ENCODE measurements at places on chromosomes 1 and 21. TPM values are rescaled to one million over a fixed set of nuclear protein-coding genes. Genes with fewer than 3 reads are reported as not detected.
A peak's percentile ranks its signal among the peaks of the same experiment; 100 is the strongest.

DNA sequence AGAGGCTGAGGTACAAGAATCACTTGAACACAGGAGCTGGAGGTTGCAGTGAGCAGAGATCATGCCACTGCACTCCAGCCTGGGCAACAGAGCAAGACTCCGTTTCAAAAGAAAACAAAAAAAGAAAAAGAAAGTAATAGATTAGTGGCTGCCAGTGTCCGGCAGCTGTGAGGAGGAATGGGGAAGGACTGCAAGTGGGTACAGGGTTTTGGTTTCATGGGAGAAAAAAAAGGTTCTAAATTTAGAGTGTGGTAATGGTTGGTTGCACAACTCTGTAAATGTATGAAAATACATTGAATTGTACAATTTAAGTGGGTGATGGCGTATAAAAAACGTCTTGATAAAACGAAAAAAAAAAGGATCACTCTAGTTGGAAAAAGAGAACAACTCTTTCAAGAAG is 6.7 kb downstream of the TAF1A start:
- H3K4me3 ChIP-seq, result no peak overlapping the region
- H3K4me1 ChIP-seq, result no peaks in the 10 kb centered on the region
- no peak overlapping the region for H3K27ac ChIP-seq
- H3K36me3 ChIP-seq, result peaks cover 2% of the 10 kb centered on the region

DNA sequence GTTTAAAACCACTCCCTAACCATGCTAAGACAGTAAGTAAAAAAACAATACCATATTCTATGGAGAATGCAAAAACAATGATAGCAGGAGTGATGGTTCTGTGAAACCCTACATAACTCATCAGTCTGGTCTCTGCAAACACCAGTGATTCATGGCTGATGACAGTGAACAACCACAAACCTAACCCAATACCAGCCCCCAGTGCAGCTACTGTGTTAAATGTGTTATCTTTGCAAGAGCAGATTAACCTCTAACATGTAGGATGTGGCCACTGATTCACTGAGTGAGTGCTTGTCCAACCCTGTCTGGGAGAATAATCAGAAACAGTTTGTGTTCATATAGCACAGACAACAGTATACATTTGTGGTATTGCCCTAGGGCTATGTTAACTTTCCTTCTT is 100.2 kb upstream of the COG2 start:
- no peak overlapping the region for H3K4me3 ChIP-seq
- no peaks in the 10 kb centered on the region for H3K27me3 ChIP-seq
- H3K27ac ChIP-seq, result no peak overlapping the region
- no peaks in the 10 kb centered on the region for H3K36me3 ChIP-seq

- H3K27ac ChIP-seq, result peak overlapping the region; percentile 63
- DNase-seq, result peak; percentile 85
- H3K36me3 ChIP-seq, result no peaks in the 10 kb centered on the region
- no peaks in the 10 kb centered on the region for H3K27me3 ChIP-seq
- no peak overlapping the region for H3K4me3 ChIP-seq
Measured at GRCh38 chr1:211632808-211633523, 42.5 kb downstream of the NEK2 start.

DNA sequence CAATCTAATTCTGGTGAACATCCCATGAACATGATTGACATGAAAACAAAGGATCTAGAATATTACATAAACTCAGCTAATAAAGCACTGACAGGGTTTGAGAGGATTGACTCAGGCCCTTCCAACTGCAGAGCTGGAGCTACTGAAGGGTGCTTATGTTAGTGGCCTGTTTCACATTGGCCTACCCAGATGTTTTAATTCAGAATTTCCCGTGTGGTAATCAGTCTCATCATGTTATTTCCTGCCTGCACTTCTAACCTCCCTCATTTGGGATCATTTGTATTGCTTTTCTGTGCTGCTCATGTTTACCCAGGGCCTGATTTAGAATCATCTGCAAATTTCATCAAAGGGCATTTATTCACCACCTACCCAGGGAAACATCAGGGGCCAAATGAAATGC is 270.3 kb downstream of the PLPP3 start:
- H3K36me3 ChIP-seq, result no peaks in the 10 kb centered on the region
- no peak overlapping the region for H3K27ac ChIP-seq
- no peaks in the 10 kb centered on the region for H3K27me3 ChIP-seq
- H3K4me3 ChIP-seq, result no peak overlapping the region
- H3K4me1 ChIP-seq, result no peaks in the 10 kb centered on the region

DNA sequence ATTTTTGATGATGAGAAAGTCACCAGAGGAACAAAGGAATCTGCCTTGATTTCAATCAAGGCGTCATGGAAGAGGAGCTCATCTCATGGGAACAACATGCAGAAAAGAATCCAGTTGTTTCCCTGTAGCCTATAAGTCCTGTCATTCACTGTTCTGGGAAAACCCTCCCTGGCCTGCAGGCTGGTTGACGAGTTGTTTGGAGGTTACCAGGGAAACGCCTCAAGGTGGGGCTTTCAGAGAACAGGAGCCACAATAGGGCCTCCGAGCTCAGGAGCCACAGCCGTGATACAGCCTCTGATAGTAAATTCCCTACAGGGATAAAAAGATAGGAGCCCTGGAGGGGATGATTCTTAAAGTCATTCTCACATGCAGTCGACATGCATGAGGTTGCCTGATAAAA is 135.2 kb downstream of the PSMG1 start:
- no peaks in the 10 kb centered on the region for H3K36me3 ChIP-seq
- DNase-seq, result peak; percentile 66

GRCh38 chr1:168340781-168341482 is 60.3 kb downstream of the TBX19 start:
- no peak for DNase-seq
- no peaks in the 10 kb centered on the region for H3K36me3 ChIP-seq
- H3K4me3 ChIP-seq, result no peak overlapping the region
- peaks cover 2% of the 10 kb centered on the region for H3K27me3 ChIP-seq
- no peak overlapping the region for H3K27ac ChIP-seq
- H3K4me1 ChIP-seq, result no peaks in the 10 kb centered on the region

GRCh38 chr21:44891631-44892031 is 18.1 kb upstream of the PTTG1IP start:
- no peaks in the 10 kb centered on the region for H3K4me1 ChIP-seq
- no peak for DNase-seq
- H3K27me3 ChIP-seq, result peaks cover 12% of the 10 kb centered on the region
- no peaks in the 10 kb centered on the region for H3K36me3 ChIP-seq

DNA sequence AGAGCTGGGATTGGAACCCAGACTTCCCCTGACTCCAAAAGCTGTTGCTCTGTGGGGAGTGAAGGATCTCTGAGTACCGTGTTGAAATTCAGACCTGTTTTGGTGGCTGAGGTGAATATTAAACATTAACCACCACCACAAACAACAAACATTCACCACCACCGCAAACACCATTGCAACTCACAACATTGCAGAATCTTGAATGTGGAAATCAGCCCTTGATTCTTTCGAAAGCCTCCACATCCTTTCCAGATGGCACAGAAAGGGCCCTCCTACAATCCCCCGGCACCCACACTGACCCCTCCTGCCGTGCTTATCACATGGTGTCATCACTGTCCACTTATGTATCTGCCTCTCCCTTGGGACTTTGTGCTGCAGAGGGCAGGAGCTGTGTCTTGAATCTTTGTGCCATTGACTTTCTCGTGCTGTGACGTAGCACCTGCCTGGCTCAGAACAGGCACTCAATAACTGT is 1.4 kb downstream of the CDA start:
- H3K36me3 ChIP-seq, result no peaks in the 10 kb centered on the region
- H3K27me3 ChIP-seq, result no peaks in the 10 kb centered on the region
- no peak overlapping the region for H3K4me3 ChIP-seq
- H3K27ac ChIP-seq, result no peak overlapping the region

- H3K36me3 ChIP-seq, result no peaks in the 10 kb centered on the region
- peaks cover 50% of the 10 kb centered on the region for H3K27me3 ChIP-seq
- H3K27ac ChIP-seq, result no peak overlapping the region
- no peak for DNase-seq
Measured at GRCh38 chr1:21668232-21668950, 766 bp downstream of the RAP1GAP start.

DNA sequence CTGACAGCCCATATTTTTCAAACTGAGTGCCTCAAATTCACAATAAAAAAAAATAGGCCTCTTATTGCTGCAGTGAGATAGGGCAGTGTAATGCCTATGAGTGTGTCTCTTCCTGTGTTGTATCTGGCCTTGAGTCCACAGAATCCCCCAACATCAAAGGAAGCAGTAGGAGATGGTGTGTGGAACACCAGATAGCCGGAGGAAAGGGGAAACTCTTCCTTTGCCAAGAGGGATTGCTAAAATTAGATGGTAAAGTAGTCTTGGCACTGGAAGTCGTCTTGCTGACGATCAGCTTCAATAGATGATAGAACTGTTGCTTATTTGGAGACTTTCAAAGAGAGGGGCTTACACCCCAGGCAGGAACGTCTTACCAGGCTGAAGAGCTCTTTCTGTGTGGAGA is 51.8 kb downstream of the RUNX1 start:
- no peak for DNase-seq
- H3K4me1 ChIP-seq, result peaks cover 12% of the 10 kb centered on the region
- no peaks in the 10 kb centered on the region for H3K27me3 ChIP-seq
- H3K36me3 ChIP-seq, result no peaks in the 10 kb centered on the region
- H3K27ac ChIP-seq, result peak overlapping the region; percentile 7

- H3K4me1 ChIP-seq, result no peaks in the 10 kb centered on the region
- H3K4me3 ChIP-seq, result no peak overlapping the region
- peaks cover 33% of the 10 kb centered on the region for H3K27me3 ChIP-seq
- H3K36me3 ChIP-seq, result no peaks in the 10 kb centered on the region
- DNase-seq, result no peak
Measured at GRCh38 chr21:36542312-36543101, 62.6 kb upstream of the CLDN14 start.

DNA sequence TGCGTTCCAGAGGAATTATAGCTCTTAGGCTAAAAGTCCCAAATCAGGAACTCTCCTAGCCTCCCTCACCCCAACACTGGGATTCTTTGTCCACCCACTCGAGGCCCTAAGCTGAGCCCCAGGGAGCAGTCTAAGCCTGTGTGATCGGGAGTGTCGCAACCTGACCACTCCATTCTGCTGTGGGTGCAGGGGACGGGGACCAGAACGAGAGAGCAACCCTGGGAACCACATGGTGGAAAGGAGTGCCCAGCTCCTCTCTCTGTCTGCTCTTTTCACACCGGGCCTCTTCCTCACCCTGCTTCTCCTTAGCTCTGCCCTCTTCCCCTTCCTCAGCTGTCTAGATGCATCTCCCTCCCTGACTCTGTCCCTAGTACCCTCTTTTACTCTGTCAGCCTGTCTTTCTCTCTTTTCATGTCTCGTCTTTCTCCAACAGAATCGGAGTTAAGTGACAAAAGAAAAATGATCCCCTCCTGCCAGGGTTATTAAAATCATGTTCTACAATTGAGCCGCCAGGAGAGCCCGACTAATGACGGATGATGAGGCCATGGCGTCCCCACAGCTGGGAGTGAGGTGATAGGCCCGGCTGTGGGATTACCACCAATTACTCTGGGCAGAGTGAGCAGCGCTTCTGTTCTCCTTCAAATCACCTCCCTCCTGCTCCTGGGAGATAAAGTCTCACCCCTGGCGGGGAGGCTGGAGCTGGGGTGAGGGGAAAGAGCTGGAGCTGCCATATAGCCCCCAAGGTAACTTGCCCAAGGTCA is 34.5 kb upstream of the CSF3R start:
- no peak overlapping the region for H3K4me3 ChIP-seq
- no peak overlapping the region for H3K27ac ChIP-seq
- H3K27me3 ChIP-seq, result no peaks in the 10 kb centered on the region
- H3K36me3 ChIP-seq, result no peaks in the 10 kb centered on the region

- H3K27ac ChIP-seq, result no peak overlapping the region
- no peaks in the 10 kb centered on the region for H3K36me3 ChIP-seq
- H3K4me1 ChIP-seq, result no peaks in the 10 kb centered on the region
Measured at GRCh38 chr21:14353231-14353630, 29.7 kb downstream of the HSPA13 start.

GRCh38 chr1:162916407-162916806 is 55.4 kb upstream of the CCDC190 start:
- no peaks in the 10 kb centered on the region for H3K36me3 ChIP-seq
- H3K4me3 ChIP-seq, result no peak overlapping the region
- H3K4me1 ChIP-seq, result no peaks in the 10 kb centered on the region
- H3K27me3 ChIP-seq, result no peaks in the 10 kb centered on the region

DNA sequence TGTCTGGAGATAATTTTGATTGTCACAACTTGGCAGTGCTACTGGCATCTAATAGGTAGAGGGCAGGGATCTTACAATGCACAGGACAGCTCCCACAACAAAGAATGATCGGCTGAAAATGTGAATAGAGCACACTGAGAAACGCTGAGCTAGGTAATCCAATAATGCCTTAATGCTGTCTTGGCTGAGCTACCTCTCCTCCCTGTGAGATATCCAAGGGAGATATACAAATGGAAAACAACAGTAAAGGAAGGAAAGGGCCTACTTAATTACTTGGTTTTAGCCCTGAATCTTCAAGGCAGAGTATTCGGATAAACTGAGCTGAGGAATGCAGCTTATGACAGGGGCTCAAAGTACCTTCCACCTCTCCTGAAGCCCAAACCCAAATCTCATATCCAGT is 2.9 kb downstream of the DNASE2B start:
- no peak for DNase-seq
- H3K36me3 ChIP-seq, result no peaks in the 10 kb centered on the region
- H3K27ac ChIP-seq, result no peak overlapping the region

DNA sequence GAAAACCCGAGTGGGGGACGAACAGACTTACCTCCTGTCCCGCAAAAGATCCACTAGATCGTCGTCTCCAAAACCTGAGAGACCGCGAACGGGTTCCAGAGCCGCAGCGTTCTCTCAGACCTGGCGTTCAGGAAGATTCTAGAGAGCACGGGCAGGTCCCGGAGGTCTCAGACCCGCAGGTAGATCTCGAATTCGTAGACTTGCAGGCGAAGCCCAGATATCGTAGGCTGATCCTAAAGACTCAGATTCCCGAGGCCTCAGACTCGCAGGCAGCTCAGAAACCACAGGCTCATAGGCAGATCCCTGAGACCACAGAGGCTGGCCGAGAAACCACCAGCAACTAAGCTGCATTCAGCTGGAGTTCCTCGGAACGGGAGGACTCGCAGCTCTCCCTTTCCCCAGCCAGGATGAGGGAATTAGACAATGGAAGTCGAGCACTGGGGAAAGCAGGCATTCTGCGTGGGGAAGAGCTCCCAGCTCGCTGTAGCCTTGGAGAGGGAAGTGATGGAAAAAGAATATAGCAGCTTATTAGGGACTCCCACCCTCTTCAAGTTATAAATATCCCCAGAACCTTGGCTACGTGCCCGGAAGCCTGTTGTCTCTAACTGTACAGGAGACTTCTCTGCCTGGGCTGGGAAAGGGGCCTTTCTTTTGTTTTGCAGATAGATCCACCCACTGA is at the start of gene ZNF436:
Gene ZNF436, minus strand, starts transcription at position 502 of the 679 bp plus-strand sequence. CDS start 1,831 bp downstream, outside the sequence.
- peak within 1 kb of the TSS; percentile 96 for H3K27ac ChIP-seq
- H3K4me3 ChIP-seq, result peak within 1 kb of the TSS; percentile 90
- DNase-seq, result peak; percentile 87
- peaks cover 3% of the 10 kb centered on the region for H3K36me3 ChIP-seq
- H3K27me3 ChIP-seq, result no peaks in the 10 kb centered on the region
- peaks cover 10% of the 10 kb centered on the region for H3K4me1 ChIP-seq

GRCh38 chr1:15331734-15332133 is 78.0 kb upstream of the EFHD2 start:
- H3K27ac ChIP-seq, result no peak overlapping the region
- no peaks in the 10 kb centered on the region for H3K36me3 ChIP-seq
- no peak overlapping the region for H3K4me3 ChIP-seq
- DNase-seq, result no peak

BEND5 gene
- total RNA-seq, result 0.77 TPM

RNF186 gene
- total RNA-seq, result not detected

PCBP3 gene
- total RNA-seq, result 1.7 TPM

HNRNPCL1 gene
- total RNA-seq, result not detected

PRAMEF1 gene
- total RNA-seq, result not detected

HFM1 gene
- total RNA-seq, result 1.8 TPM

RNASEL gene
- 9.6 TPM for total RNA-seq

KRTAP11-1 gene
- total RNA-seq, result not detected

BRINP2 gene
- total RNA-seq, result 0.26 TPM

ARHGEF16 gene
- 0.17 TPM for total RNA-seq

Measured in fibroblast of lung (primary cell).